ENCODE measurements at places on chromosomes 7 and 10. TPM values are rescaled to one million over a fixed set of nuclear protein-coding genes. Genes with fewer than 3 reads are reported as not detected.

Gene ADAM12
- 0.05 TPM for polyA plus RNA-seq

DNA sequence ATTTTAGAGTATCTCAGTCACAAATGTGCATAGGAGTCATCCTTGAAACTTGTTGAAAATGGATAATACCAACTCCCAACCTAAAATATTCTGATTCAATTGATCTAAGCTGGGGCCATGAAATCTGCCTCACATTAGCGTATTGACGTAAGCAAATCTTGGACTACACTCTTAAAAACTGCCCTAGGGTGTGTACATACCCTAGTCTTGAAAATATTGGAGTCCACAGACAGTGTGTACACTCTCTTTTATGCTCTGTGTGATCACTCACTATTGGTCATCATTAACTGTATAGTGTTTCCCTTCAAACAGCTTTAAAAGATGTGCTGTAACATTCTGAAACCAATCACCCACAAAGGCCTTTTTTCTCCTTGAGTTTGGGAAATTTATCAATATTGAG, 102.9 kb upstream of the FERD3L start:
- no peak overlapping the region for H3K4me3 ChIP-seq
- H3K27me3 ChIP-seq = no peaks in the 10 kb centered on the region
- no peaks in the 10 kb centered on the region for H3K36me3 ChIP-seq
- H3K27ac ChIP-seq = no peak overlapping the region
- no peaks in the 10 kb centered on the region for H3K4me1 ChIP-seq

DNA sequence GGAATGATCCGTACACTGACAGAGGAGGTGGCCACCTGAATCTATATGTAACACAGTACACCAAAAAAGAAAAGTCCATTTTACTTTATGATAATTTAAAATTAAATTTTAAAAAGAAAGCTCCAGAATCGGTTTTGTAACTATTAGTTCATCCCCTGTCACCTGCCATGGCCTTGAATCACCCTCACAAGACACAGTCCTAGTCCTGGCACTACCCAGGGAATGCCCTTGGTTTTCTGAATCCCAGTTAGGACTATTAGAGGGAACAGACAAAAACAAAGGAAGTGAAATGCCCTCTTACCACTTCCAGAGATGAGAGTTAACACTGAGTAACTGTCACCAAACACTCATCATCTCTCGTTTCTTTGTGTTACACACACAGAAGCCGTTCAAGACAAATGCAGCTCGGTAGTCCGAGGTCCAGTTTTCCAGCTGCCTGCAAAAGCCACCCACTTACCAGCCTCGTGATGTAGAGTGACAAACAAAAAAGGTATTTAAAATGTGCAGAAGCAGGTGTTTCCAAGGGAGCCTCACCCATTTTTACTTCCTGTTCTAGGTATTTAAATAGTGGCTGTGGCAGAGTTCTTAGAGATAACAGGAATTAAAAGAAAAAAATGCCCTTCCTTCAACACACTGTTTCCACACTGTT, 6.1 kb downstream of the PTPRN2 start:
- no peaks in the 10 kb centered on the region for H3K36me3 ChIP-seq
- DNase-seq = peak; percentile 45
- H3K4me1 ChIP-seq = peaks cover 20% of the 10 kb centered on the region
- no peak overlapping the region for H3K4me3 ChIP-seq
- H3K27ac ChIP-seq = peak overlapping the region; percentile 87
- H3K27me3 ChIP-seq = no peaks in the 10 kb centered on the region

- H3K27me3 ChIP-seq = no peaks in the 10 kb centered on the region
- H3K4me1 ChIP-seq = no peaks in the 10 kb centered on the region
- peak; percentile 21 for DNase-seq
Observed at GRCh38 chr7:135645296-135645904, 16.9 kb upstream of the STMP1 start.

DNA sequence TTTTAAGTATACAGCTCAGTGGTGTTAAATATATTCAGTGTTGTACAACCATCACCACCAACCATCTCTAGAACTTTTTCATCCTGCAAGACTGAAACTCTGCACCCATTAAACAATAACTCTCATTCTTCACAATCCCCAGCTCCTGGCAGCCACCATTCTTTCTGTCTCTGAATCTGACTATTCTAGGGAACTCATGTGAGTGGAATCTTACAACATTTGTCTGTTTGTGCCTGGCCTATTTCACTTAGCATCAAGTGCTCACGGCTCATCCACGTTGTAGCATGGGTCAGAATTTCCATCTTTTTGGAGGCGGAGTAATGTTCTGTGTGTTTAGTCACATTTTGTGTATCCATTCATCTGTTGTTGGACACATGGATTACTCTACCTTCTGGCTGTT, 40.8 kb upstream of the PFKFB3 start:
- H3K27ac ChIP-seq = no peak overlapping the region
- DNase-seq = no peak
- H3K27me3 ChIP-seq = no peaks in the 10 kb centered on the region
- peaks cover 12% of the 10 kb centered on the region for H3K4me1 ChIP-seq
- no peak overlapping the region for H3K4me3 ChIP-seq

DNA sequence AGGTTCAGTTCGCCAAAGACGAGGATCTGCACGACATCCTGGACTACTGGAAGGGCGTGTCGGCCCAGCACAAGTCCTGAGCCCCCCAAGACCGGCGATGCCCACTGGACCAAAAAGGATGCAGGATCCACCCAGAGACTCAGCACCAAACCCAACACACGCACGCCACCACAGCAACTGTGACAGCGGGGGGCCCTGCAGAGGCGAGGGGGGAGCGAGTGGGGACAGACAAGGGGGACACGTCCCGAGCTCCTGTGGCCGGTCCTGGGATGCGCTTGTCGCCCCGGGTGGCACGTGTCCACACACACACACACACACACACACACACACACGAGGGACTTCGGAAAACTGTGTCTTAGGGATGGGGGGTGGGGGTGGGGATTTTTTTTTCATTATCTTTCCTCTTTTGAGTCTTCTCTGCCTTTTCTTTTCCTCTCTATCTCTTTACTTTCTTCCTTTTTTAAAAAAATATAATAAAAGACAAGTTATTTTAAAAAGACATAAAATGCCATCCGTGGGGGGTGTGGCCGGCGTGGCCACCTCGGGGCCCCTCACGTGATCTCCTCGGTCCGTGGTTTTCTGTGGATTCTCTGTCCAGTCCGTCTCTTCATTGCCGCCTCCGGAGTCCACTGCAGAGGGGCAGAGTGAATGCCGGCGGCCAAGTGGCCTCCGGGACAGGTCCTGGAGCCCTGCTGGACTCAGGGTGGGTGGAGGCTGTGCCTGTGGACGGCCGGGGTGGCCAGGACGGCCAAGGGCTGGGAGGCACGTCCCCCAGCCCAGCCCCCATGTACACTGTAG, 77.1 kb downstream of the ELFN1 start:
- no peak overlapping the region for H3K27ac ChIP-seq
- DNase-seq = no peak
- no peaks in the 10 kb centered on the region for H3K36me3 ChIP-seq
- H3K4me1 ChIP-seq = no peaks in the 10 kb centered on the region
- no peaks in the 10 kb centered on the region for H3K27me3 ChIP-seq

DNA sequence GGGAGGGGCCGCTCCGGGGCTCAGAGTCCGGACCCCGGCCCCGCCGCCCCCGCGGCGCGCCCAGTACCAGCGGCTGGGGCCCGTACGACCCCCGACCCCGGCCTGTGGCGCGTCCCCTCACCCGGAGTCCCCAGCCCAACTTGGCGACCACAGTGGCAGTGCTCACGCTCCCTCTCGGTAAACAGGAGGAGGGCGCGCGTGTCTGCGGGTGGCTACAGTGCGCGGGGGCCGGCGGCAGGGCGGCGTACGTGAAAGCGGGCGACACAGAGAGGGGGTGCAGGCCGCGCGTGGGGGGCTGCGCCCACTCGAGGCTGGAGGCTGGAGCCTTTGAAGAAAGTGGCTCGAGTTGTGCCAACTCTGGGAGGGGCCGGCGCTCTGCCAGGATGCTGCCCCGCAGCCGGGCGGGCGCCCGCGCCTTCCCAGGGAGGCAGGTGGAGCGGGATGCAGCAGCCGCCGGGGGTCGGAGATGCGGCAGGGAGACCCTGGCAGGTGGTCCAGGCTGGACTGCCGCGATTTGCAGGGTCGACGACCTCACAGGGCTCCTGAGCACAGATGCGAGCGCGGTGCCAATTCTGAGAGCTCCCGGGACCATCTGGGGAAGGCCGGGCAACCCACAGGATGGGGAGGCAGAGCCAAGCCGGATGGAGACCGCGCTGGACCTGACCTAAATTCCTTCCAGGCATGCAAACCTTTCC, 655 bp downstream of the PTPRE start:
- no peaks in the 10 kb centered on the region for H3K36me3 ChIP-seq
- H3K4me3 ChIP-seq = peak overlapping the region; percentile 31
- H3K27me3 ChIP-seq = no peaks in the 10 kb centered on the region
- peak overlapping the region; percentile 60 for H3K27ac ChIP-seq
- peaks cover 3% of the 10 kb centered on the region for H3K4me1 ChIP-seq

DNA sequence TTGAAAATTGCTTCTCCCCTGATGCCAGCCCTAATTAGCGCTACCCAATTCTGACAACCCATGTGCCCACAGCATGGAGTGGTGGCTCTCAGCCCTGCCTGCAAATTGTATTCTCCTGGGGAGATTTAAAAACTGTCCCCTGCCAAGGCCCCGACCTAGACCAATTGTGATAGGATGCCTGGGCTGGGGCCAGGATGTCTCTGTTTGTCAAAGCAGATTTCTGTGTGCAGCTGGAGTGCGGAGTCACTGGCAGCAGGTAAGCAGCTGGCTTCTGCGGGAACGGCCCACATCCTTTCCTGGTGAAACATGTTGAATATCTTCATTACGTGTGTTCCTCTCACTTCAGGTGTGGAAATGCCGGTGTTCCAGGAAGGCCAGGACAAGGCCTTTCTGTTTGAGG, 238.6 kb downstream of the WDR37 start:
- no peaks in the 10 kb centered on the region for H3K4me1 ChIP-seq
- no peaks in the 10 kb centered on the region for H3K36me3 ChIP-seq
- DNase-seq = no peak
- no peak overlapping the region for H3K27ac ChIP-seq
- no peak overlapping the region for H3K4me3 ChIP-seq

Gene KLF14
- 0.15 TPM for polyA plus RNA-seq

DNA sequence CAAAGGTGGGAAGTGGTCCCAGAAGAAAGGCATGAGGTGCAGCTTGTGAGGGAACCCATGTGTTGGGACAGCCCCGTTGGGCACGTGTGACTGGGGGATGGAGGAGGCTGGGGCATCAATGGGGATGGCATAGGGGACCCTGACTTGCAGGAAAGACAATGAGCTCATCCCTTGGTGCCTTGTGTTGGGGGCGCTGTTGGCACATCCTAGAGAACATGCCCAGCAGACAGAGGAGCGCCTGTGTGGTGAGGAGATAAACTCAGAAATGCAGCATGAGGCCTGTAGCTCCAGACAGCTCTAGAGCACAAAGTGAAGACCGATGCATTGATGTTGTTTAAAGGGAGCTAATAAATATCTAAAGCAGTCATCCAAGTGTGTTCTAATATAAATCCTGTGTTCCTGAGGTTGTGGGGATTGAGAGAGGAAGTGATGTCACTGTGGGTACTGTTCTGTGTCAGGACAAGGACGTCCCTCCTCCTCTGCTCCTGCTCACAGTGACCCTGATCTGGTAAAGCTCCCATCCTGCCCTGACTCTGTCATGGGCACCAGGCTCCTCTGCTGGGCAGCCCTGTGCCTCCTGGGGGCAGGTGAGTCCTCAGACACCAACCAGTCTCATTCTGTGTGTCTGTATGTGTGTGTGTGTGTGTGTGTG, 126.1 kb upstream of the PRSS58 start:
- no peaks in the 10 kb centered on the region for H3K27me3 ChIP-seq
- DNase-seq = no peak
- no peak overlapping the region for H3K4me3 ChIP-seq
- no peaks in the 10 kb centered on the region for H3K4me1 ChIP-seq

DNA sequence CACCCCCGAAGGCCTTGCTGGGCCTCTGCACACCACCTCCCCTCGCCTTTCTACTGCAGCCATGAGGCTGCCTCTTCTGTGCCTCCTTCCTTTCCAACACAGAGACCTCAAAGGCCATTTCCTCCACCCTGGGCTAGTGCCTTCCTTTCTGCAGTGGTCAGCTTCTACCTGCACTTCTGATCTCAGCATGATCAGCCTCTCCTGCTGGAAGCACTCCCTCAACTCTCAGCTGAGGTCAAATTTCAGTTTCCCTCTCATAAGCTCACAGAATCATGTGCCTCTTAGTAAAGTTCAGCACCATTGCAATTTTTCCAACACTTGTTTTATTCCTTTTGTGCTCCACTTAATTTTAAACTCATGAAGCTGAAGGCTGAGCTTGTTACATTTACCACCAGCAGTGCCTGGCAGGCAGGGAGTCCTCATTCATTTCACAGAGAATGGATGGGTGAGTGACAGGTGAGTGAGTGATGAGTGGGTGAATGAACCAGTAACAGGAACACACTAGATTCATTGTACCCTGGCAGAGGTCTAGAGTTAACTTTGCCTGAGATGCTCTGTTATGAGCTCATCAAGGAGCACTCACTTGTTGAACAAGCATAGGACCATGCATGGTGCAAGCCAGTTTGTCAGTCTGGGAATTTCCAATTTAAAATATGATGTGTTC, 124.0 kb upstream of the PRSS58 start:
- H3K27ac ChIP-seq = no peak overlapping the region
- no peaks in the 10 kb centered on the region for H3K4me1 ChIP-seq
- no peaks in the 10 kb centered on the region for H3K27me3 ChIP-seq
- H3K4me3 ChIP-seq = no peak overlapping the region
- H3K36me3 ChIP-seq = no peaks in the 10 kb centered on the region
- DNase-seq = no peak

DNA sequence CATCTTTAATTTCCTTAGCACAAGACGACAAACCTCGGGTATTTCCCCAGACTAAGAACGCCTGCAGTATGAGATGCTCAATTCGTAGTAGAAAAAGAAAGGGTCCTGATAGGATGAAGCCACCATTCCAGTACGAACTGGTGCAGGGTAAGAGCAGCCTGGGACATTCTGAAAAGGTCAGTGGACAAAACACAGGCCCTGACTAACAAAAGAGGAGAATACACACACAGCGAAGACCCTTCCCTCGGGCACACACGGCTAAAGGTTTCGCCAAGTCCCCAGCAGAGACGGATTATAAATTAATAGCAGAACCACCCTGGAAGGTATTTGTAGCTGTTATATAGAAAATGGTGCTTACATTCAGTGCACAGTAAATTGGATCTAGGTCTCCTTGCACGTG, 137.6 kb downstream of the SKIDA1 start:
- no peaks in the 10 kb centered on the region for H3K36me3 ChIP-seq
- no peak overlapping the region for H3K27ac ChIP-seq
- DNase-seq = no peak
- H3K4me3 ChIP-seq = no peak overlapping the region
- no peaks in the 10 kb centered on the region for H3K27me3 ChIP-seq

DNA sequence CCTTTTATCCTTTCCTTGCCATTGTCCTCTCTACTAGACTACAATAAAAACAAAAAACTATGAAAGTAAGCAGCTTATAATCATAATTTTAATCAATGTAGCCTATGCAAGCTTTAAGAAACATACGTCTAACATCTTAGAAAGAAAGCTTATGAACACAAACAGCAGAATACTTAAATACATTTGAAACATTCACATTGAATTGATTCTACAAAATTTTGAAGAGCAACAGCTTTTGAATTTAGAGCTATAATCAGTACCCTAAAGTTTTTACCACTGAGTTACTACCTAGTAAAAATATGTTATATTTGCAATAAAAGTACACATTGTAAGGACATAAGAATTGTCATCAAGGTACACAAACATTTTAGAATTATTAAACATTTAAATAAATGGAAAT, 7.2 kb downstream of the MEOX2 start:
- no peaks in the 10 kb centered on the region for H3K4me1 ChIP-seq
- H3K4me3 ChIP-seq = no peak overlapping the region
- no peak for DNase-seq
- H3K36me3 ChIP-seq = no peaks in the 10 kb centered on the region
- H3K27ac ChIP-seq = no peak overlapping the region

Data from pancreas (tissue), 10 donors.